Stimulated activated CD4-positive, alpha-beta T cell treated with anti-CD3 and anti-CD28 coated beads, Interleukin-15, amount 100 ng/mL, for 1 hour (primary cell): ENCODE measurements at places on chromosomes 1 and 21.

DNA sequence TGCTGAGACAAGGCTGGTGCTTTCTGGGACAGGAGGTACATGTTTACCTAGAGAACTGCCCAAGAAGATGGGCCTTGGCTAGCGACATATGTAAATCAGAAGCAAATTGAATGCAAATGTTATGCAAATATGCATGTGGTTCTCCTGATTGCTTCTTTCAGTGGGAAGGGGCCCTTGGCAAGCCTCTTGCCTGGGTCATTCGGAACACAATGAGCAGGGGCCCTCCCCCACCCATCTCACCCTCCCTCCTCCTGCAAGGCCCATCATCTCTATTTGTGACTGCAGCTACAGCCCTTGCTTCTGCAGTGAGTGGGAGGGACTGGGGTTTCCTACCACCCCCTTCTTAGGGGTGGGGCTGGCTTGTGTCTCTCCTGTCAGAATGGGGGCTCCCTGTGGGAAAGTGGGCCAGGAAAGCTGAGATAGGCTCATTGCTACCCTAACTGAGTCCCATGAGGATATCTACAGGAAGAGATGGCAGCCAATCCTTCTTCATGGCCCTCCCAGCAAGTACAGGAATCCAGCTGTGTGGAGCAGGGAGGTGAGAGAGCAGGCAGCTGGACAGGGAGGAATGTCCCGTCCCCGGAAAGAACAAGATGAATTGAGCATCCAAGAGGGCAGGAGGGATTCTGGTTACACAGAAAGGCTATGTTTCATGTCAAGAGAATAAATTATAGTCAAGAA is 31.0 kb downstream of the FOXD2 start:
- DNase-seq: no peak

DNA sequence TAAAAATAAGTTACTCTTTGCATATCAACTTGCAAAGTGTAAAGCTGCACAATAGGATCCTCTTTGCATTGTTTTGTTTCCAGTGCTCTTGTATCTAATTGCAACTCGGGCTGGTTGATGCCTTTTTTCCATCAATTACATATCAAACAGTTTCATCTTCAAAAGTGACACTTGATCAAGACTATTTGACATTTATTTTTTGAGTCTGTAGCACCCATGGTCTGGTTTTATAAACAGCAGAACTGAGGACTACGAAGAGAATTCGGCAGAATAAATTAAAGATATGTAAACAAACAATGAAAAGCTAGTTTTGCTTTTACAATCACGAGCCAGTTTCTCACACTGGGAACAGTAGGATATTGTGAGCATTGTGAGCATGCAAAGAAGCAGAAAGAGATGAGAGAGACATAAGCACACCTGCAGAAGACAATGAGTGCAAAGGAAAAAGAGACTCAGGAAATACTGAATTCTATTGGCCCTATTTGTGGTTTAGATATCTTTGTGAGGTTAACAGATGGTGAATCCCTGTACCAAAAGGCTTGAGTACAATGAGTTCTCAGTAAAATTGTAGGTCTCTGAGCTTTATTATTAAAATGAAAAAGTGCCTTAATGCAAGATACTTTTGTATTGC is 45.4 kb downstream of the RPL5 start:
- DNase-seq: no peak

DNA sequence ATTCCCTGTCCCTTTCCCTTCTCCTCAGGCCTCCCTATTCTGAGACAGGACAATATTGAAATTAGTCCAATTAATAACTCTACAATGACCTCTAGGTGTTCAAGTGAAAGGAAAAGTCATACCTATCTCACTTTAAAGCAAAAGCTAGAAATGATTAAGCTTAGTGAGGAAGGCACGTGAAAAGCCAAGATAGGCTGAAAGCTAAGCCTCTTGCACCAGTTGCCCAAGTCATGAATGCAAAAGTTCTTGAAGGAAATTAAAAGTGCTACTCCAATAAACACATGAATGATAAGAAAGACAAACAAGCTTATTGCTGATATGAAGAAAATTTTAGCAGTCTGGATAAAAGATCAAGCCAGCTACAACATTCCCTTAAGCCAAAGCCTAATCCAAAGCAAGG is 3.8 kb upstream of the MAP3K21 start:
- no peak for DNase-seq

DNA sequence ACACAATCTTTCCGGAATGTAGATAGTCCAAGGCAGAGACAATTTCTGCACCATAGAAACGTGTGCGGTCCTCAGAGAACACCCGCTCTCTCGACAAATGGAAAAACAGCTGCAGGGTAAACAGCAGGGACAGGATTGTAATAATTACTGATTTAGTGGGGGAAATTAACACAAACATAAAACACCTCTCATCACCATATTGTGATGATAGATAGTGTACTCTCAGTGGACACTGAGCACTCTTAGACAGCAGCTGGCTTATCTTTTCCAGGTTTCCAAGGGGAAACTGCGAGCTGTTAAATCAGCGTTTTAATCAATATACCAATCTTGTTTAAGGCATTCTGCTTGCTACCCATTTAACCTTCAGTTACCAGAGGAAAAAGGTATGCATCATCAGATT is 277.1 kb downstream of the AKT3 start:
- no peak for DNase-seq

DNA sequence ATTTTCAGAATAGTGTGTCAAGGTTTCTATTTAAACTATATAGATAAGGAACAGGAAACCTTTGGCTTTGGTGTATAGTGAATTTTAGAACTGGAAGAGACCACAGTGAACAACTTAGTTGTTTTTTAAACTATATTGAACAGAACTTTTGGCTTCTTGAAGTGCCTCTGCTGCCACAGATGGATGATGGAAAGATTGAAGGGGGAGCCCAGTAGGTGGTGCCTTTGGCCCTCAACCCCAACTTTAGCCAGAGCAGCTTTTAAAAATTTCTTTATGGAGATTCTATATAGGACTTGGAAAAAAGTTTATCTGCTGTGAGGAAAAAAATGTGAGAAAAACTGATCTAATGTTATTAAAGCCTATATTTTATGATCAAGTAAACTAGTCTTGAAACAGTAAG is 50.2 kb downstream of the SWT1 start:
- no peak for DNase-seq

DNA sequence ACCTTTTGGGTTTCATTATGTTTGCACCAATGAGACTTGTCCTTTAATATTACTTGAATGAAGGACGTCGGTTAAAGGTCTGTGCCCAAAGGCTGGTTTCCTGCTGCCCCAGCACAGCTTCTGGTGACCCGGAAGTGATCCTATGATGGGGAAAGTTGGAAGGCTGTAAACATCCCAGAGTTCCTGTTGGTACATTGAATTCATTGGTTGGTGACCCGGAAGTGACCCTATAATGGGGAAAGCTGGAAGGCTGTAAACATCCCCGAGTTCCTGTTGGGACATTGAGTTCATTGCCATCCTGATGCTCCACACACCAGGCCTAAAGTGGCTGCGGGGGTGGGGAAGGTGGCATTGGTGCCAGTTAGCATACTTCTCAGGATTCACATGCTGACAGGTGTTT is 187.3 kb downstream of the RYR2 start:
- DNase-seq: no peak

- no peak for DNase-seq
Measured at GRCh38 chr1:54304518-54304917, 101.7 kb downstream of the SSBP3 start.

- DNase-seq: no peak
Measured at GRCh38 chr1:164654200-164654599, 95.2 kb downstream of the PBX1 start.

GRCh38 chr1:233614743-233615521 is 1.0 kb downstream of the KCNK1 start:
- DNase-seq: no peak

- no peak for DNase-seq
Measured at GRCh38 chr1:19676438-19676922, 11.8 kb downstream of the HTR6 start.

- DNase-seq: no peak
Measured at GRCh38 chr1:157170677-157171515, 32.7 kb upstream of the ETV3 start.

DNA sequence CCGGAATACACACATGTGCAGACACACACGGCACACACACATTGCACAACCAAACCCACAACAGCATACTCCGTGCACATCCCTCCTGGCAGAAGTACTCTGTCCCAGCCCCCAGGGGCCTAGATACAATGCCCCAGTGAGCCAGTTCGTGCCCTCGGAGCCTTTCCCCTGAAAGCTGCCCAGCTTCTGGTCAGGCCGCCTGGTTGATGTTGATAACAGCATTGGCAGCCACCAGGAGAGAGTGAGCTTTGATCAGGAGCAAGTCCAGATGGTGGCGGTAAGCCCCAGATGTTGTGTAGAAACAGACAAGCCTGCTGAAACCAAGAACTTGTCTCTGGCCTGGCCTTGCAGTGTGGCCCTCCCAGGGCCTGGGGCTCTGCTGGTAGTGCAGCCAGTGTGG is 109.1 kb downstream of the GRIK3 start:
- DNase-seq: no peak

GRCh38 chr1:59779949-59780348 is 34.8 kb upstream of the HOOK1 start:
- DNase-seq: no peak

DNA sequence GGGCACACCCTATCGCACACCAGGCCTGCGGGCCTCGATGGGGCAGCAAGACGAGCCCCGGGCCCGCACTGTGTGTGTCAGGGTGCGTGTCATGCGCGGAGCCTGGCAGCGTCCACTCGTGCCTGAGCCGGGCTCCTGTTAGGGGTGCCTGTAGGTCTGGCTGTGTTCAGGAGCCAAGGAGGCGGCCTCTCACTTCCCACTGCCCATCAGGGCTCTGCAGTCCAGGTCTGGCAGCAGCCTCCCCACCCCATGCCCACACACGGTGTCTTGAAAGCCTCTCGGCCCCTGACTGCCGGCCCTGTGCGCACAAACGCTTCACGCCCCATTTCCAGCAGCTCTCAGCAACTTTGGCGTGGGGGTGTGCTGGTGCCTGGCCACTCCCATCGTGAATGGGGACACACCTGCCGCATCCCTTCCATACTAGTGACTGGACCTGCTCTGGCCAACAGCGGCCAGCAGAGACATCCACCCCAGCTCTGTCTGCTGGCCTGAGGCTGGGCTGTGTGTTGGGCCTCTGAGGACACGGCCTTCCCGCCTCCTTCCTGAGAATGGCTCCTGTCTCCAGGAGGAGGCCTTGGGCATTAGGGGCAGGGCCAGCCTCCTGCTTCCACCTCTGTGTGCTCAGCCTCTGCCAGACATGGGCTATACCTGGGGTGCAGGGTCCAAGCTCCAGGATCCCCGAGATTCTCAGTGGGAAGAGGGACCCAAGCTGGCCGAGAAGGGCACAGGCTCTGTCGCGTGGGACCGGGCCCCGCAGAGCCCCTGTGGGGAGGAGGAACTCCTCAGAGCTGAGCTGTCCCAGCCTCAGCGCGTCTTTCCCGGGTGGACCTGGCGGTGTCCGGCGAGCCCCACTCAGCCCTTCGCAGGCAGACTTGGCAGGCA is 41.8 kb upstream of the ACTRT2 start:
- no peak for DNase-seq

GRCh38 chr1:41918450-41919043 is at the start of gene HIVEP3:
TSS of gene HIVEP3 (minus strand) at chr1:41918922.
- no peak for DNase-seq

GRCh38 chr1:232558954-232559353 is 71.0 kb downstream of the SIPA1L2 start:
- no peak for DNase-seq

- no peak for DNase-seq
Measured at GRCh38 chr21:43597540-43598250, 61.6 kb downstream of the HSF2BP start.

- no peak for DNase-seq
Measured at GRCh38 chr1:68624233-68624632, 127.4 kb upstream of the DEPDC1 start.

GRCh38 chr21:29696937-29697336 is 242.9 kb downstream of the GRIK1 start:
- no peak for DNase-seq

DNA sequence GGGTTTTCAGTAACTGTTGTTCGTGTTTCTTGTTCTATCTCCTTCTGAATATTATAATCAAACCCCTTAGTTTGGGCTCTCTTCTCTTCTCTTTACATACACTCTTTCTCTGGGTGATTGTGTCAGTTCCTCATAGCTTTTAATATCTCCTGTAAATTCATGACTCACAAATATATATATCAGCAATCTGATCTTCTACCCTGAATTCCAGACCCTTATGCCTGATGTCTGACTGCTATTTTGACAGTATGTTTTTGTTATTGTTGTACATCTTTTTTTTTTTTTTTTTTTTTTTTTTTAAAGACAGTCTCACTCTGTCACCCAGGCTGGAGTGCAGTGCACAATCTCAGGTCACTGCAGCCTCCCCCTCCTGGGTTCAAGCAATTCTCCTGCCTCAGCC is 70.8 kb upstream of the MPC2 start:
- no peak for DNase-seq

- DNase-seq: no peak
Measured at GRCh38 chr1:96782206-96782605, 60.6 kb downstream of the PTBP2 start.

DNA sequence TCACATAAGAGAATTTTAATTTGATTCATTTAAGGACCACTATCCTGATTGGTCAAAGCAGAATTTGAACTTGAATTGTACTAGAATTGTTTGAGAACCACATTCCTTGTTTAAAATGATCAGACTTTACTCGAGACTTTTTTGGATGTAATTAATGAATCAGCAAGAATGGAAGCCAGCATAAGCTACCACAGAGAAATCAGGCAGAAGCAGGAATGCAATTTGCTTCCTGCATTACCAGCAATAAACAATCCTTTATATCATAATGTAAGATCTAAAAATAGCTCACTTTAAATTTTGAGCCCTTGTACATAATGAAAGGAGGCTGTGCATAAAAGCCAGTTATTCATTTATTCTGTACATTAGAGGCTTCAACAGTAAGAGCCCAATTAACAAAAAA is 119.8 kb upstream of the BACE2 start:
- DNase-seq: no peak

- DNase-seq: no peak
Measured at GRCh38 chr1:27949027-27949426, 10.7 kb upstream of the XKR8 start.

- no peak for DNase-seq
Measured at GRCh38 chr1:10267319-10267718, 56.9 kb downstream of the KIF1B start.

DNA sequence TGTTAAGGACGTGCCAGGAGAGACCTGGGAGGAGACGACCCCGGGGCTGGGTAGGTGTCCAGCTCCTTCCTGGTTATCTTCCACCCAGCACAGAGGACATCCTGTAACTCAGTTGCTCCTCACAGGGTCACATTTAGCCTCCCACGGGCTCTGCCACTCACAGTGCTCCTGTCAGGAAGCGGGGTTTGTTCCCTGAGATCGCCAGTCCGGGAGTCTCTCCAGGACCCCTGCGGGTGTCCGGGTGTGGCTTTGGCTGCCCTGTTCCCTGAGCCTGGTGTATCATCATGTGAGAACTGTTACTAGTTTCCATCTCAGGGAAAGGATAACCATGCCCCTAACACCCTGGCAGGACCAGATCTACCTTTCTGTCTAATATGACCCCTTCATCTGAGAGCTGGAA is 158.2 kb upstream of the RUNX1 start:
- DNase-seq: no peak

- DNase-seq: no peak
Measured at GRCh38 chr1:58720680-58721079, 20.8 kb upstream of the MYSM1 start.

GRCh38 chr1:79551321-79551720 is 544.8 kb upstream of the ADGRL4 start:
- DNase-seq: no peak

- no peak for DNase-seq
Measured at GRCh38 chr1:159229260-159229885, 24.7 kb downstream of the ACKR1 start.

GRCh38 chr1:41626146-41626545 is 141.7 kb upstream of the EDN2 start:
- no peak for DNase-seq
